ENCODE measurements at places on chromosomes 1 and 21. TPM values are rescaled to one million over a fixed set of nuclear protein-coding genes. Genes with fewer than 3 reads are reported as not detected.
A peak's percentile ranks its signal among the peaks of the same experiment; 100 is the strongest.

COL18A1 gene
- 72.3 TPM for total RNA-seq

GAS5 gene
- total RNA-seq: 296 TPM

ANKRD34A gene
- total RNA-seq: 1.3 TPM

LCE2A gene
- total RNA-seq: not detected

IKBKE gene
- total RNA-seq: 8.9 TPM

CRNN gene
- total RNA-seq: not detected

SLFNL1 gene
- total RNA-seq: not detected

DNA sequence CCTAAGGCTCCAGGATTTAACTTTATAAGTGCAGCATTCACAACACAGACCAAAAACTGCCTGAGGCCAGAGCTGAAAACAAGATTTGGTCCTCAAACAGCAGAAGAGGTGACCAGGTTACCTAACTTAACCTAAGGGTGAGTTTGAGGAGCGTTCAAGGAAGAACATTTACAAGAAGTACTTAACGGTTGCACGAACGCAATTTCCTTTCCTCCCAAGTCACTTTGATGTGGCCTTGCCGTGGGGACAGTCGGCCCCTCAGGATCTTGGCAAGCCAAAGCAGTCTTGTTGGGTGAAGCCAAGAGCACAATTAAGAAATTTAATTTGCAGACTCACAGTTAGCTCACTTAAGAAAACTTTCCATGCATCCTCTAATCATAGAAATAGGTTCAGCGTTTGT, 202.6 kb upstream of the COA6 start:
- peak; percentile 78 for DNase-seq

- DNase-seq: no peak
Observed at GRCh38 chr1:68495532-68495931, 1.4 kb downstream of the DEPDC1 start.

DNA sequence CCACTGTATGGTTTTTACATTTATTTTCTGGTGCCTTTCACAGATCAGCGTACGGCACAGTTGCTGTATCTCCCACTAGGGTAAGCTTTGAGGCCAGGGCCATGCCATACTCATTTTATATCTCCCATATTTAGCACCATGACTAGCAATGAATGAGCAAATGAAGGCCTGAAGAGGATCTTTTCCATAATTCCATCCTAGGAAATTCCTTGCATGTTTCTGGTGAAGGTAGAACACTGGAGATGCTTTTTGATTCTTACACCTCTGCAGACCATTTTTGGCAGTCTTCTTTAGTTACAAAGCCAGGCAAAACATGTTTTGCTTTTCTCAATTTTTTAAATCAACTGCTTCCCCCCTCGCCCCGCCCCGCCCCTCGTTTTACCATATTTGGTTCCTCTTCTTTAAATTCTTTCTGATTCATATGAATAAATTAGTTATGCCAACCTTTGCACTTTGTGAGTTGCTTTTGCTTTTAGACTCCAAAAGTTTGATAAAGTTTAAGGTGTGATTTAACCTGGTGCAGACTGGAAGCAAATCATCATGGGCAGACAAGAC, 78.9 kb upstream of the AK4 start:
- DNase-seq: no peak

DNA sequence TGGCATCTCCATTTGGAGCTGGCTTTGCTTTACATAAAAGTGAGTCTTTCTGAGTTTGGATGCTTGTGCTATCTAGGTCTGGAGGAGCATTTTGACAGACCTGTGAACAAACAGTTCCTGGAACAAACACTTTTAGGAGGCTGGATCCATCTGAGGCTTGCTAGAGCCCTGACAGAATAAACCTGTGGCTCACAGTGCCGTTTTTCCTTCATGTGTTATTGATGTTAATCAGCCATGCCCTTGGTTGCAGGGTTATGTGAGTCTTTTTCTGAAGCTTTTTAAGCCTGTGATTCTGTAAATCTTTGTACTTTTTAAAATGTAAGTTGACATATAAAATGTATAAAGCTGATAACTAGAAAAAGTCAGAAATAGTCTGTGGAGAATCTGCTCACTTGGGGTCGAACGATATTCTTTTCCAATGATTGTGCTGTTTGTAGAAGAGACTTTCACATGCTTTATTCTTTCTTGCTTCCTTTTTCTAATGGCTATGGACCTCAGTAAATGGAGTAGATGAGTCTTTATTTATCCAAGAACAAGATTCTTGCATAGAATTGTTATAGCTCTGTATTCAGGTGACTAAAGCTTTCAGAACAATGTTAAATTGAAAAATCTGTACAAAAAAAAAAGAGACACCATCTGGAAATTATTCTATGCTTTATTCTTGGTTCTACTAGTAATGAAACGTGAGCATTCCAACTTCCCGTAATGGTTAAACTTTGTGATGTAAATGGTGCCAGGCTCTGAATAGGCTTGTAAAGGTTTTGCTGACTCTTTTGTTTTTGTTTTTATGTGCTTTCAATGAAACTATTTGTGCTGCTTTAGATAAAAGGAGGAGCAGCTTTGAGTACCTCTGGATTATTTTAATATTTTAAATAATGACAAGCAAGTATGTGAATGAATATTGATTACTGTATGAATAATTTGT, 53.7 kb downstream of the CACHD1 start:
- no peak for DNase-seq

DNA sequence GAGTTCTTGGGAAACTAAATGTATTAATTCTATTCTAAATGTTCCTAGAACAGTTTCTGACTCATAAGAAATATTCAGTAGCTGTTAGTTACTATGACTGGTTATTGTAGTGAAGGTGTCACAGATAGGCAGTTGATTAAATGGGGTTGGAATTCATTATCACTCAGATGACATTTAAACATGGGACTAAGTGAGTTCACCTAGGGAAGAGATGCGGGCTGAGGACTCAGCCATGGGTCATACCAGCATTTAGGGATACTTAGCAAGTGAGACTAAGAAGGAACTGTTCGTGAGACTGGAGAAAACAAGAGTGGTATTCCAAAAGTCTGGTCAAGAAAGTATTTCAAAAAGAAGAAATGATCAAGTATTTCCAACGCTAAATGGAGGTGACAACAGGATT, 125.1 kb upstream of the ADGRL4 start:
- DNase-seq: no peak

- no peak for DNase-seq
Observed at GRCh38 chr1:234942012-234942332, 186.7 kb downstream of the TOMM20 start.

GRCh38 chr1:208280681-208281450, 36.7 kb upstream of the PLXNA2 start:
- DNase-seq: peak; percentile 11

DNA sequence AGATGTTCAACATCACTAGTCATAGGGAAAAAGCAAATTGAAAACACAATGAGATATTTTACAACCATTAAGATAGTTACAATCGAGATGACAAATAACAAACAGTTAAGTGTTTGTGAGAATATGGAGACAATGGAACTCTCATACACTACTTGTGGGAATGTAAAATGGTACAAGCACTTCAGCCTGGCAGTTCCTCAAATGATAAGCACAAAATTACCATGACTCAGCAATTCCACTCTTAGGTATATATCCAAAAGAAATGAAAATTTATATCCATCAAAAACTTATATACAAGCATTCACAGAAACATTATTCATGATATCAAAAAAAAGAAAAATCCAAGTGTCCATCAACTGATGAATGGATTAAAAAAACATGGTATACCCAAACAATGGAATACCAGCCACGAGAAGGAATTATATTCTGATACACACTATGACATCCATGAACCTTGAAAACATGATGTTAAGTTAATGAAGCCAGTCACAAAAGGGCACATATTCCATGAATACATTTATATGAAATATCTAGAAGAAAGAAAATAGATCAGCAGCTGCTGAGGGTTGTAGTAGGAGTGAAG, 76.4 kb downstream of the EVI5 start:
- peak; percentile 6 for DNase-seq

DNA sequence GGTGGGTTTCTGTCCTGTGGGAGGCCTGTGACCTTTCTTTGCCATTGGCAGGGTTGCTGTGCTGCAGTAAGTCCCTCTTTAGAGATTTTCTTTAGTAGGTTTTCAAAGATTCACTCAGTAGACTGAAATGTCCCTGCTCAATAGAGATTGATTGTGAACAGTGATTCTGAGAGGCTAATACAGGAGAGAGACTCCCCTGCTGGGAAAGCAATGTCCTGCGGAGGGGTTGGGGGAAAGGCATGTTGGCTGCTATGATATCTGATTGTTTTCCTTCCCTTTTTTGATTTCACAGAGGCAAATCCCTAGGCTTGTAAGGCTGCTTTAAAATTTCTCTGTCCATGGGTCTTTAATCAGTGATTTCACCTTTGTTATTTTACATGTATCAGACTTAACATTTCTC, 589.9 kb downstream of the ADGRL2 start:
- DNase-seq: no peak

- DNase-seq: no peak
Observed at GRCh38 chr1:190957565-190957964, 479.9 kb upstream of the BRINP3 start.

DNA sequence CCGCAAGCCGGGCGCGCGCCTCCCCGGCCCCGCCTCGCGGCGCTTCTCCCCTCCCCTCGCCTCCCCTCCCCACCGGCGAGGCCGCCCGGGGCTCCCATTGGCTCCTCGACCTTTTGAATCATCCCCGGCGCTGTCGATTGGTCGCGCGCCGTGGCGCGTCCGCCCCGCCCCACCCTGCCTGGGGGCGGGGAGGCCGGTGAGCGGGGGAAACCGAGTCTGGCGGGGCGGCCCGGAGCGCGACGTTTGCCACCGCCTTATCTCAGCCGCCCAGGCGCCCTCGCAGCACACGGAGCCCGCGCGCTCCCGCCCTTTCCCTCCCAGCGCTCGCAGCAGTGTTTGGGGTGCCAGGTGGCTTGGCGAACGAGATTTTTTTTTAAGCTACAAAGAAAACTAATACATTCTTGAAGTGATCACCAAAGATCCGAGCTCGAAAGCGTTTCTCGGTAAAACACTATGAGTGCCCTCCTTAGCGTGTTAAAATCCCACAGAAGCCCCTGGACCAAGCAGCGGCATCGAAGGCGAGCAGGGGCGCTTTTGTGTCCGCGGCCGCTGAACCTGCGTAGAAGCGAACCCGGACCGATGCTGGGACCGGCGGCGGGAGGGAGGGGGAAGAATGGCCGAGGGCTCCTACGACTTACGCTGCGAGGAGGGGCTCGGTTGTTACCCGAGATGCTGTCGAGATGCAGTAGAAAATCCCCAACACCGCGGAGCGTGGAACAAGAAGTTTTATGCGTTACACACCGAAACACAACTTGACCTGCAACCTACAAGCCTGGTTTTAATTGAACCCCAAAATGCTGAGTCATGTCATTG, 436 bp upstream of the LBR start:
- DNase-seq: peak; percentile 86

GRCh38 chr21:46493828-46494227, 35.1 kb downstream of the DIP2A start:
- no peak for DNase-seq

GRCh38 chr21:44298301-44298700, 1.6 kb upstream of the PFKL start:
- no peak for DNase-seq

- DNase-seq: peak; percentile 58
Observed at GRCh38 chr21:34129901-34130715, 56.7 kb downstream of the MRPS6 start.

Measured in RPMI7951 (cell line).